ENCODE measurements at places on chromosomes 3 and 15. TPM values are rescaled to one million over a fixed set of nuclear protein-coding genes. Genes with fewer than 3 reads are reported as not detected.

DNA sequence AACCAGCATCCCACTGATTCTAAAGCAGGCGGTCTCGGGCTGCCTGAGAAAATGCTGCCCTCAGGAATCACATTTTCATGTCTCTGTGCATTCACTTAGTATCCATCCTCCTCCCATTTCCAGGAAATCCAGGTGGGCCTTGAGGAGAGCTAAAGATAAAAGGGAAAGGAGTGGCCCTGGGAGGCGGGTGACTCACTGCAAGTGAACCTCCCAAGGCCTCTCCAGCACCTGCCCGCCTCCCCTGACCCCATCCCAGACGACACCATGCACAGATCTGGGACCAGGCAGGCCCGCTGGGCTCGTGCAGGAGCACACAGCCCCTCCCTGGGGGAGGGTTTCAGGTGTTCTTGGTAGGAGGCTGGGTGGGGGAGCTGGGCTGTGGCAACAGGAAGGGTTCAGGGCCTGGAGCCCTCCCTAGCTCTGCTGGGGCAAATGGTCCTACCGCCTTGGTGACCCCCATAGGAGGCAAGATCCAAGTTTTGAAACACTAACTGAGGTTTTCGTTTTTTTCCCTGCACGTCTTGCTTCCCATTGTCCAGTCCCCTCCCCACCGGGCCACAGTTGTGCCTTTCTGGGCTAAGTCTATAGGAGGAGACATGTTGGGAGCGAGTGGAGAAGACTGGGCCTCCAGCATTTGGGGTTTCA, 22.2 kb downstream of the MELTF start:
- no peak for DNase-seq

- peak; percentile 19 for DNase-seq
Measured at GRCh38 chr15:40815042-40815698, 7.9 kb upstream of the DNAJC17 start.

DNA sequence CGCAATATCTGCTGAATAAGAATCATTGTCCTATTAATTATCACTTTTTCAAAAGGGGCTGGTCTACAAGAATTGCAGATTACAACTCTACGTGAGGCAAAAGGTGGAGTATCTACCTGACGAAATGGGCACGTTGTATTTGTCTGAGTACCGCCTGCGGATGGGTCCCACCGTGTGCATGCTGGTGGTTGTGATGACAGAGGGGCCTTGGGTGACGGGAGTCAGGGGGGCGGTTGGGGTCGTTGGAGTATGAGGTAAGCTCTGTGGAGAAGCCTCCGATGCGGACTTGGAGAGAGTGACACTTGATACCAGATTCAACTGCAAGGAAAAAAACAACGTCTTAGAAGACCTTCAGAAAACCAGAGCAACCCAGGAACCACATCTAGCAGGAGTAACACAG, 605.8 kb downstream of the FOXP1 start:
- DNase-seq, result no peak

The RBP2 gene
- not detected for total RNA-seq
